ENCODE measurements at places on chromosomes 1 and 21. TPM values are rescaled to one million over a fixed set of nuclear protein-coding genes. Genes with fewer than 3 reads are reported as not detected.

- no peak for DNase-seq
Observed at GRCh38 chr1:47875036-47875435, 122.1 kb downstream of the TRABD2B start.

DNA sequence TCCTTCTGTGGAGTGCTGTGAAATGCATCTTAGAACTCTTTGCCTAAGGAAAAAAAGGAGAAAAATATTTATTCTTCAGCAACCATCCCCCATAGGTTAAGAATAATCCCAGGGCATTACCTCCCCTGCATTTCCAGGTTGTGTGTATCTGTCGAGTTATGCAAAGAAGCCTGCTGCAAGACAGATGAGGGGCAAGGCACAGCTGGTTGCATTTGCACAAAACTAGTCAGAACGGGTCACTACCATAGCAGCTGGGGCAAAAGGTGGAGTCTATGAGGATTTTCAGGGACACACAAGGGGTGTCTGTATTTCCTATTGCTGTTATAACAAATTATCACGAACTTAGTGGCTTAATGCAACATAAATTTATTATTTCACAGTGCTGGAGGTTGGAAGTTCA is 443.4 kb upstream of the C1orf87 start:
- no peak for DNase-seq

The SPAG17 gene
- not detected for total RNA-seq

The RBP7 gene
- total RNA-seq: 39.3 TPM

The SZRD1 gene
- 108 TPM for total RNA-seq

All from Right ventricle myocardium inferior (tissue), 1 donor.